Psoas muscle (tissue), 8 donors: ENCODE measurements at places on chromosomes 12 and 14. TPM values are rescaled to one million over a fixed set of nuclear protein-coding genes. Genes with fewer than 3 reads are reported as not detected.

Gene CD163
- 38.2 TPM for total RNA-seq

Gene TCL1B
- not detected for total RNA-seq

- no peak for DNase-seq
Observed at GRCh38 chr14:90676912-90677311, 139.3 kb downstream of the TTC7B start.

Gene RD3L
- not detected for total RNA-seq

DNA sequence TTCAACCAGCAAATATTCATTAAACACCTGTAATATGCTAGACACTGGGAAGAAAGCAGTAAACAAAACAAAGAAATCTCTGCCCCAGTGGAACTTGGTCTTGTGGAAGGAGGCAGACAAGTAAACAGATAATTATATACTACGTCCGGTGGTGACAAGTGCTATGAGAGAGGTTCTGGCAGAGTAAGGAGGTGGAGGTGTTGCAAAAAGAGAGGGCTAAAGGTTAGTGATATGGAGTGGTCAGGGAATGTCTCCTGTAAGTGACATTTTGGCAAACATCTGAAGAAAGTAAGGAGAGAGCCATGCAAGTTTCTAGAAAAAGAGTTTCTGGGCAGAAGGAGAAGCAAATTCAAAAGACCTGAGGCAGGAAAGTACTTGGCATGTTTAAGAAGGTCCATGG lies 73.4 kb downstream of the RIC8B start:
- DNase-seq: no peak

DNA sequence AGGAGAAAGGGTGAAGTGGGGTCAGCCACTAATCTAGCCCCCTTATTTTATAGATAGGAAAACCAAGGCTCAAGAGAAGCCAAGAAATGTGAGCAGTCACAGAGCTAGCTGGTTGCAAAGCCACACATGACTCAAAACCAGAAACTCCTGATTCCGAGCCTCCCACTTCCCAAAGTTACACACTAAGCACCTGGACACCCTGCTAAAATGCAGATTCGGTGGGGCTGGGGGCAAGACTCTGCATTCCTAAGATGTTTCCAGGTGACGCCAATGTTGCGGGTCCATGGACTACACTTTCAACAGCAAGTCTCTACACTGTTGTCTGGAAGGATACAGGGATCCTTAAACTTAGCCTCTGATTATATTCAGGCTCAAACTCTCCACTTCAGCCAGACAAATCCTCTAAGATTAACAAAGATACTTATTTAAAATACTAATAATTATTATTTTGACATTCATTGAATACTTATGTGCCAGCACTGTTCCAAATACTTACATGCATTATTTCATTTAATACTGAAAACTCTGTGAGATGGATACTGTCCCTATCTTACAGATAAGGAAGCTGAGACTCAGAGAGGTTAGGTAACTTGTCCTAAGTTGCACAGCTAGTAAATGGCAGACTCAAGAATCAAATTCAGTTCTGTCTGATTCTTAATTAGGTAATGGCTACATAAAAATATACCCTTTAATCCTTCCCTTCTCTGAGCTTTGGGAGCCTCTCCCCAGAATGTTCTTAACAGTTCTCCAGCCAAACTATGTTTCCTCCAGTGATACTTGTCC lies 81.4 kb downstream of the CRACR2A start:
- no peak for DNase-seq

- no peak for DNase-seq
Observed at GRCh38 chr14:49106741-49107667, 479.2 kb downstream of the RPS29 start.

- DNase-seq: no peak
Observed at GRCh38 chr14:68514608-68515194, 278.2 kb downstream of the ZFP36L1 start.

Gene POTEM
- total RNA-seq: not detected

DNA sequence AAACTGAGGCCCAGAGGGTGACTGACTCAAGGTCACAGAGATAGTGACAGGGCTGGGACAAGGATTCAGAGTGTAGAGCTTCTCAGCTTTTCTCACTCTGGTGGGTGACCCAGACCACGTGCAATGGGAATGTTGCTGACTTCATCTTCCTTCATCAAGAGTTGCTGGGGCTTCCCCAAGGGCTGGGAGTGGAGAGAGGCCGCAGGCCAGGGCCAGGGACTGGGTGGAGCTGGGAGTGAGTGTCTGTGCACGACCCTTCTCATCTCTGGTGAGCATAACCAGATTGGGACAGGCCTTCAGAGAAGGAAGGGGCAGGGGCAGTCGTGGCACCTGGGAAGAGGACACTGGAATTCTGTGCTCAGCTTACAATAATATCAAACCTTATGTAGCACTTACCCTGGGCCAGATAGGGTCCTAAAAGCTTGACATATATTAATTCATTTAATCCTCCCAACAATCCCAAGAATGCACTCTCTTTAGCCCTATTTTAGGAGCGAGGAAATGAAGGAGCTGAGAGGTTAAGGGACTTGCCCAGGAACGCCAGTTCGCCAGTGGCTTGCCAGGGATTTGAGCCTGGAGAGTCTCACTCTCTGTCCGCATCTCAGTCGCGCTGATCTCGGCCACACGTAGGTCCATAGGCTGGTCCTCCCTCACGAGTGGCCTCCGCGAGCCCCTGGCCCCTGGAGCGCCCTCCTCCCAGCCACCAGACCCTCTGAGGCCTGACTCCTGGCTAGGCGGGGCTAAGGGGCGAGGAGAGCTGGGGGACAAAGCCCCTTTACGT lies 15.8 kb downstream of the KRT18 start:
- DNase-seq: no peak

Gene RFX4
- total RNA-seq: 0.56 TPM

GRCh38 chr12:4564818-4565217 lies 2.8 kb downstream of the DYRK4 start:
- no peak for DNase-seq

Gene KRT80
- total RNA-seq: 4.7 TPM

- DNase-seq: no peak
Observed at GRCh38 chr12:105986779-105987684, 151.7 kb downstream of the NUAK1 start.

Gene TAS2R10
- not detected for total RNA-seq

Gene DTX1
- 0.75 TPM for total RNA-seq

DNA sequence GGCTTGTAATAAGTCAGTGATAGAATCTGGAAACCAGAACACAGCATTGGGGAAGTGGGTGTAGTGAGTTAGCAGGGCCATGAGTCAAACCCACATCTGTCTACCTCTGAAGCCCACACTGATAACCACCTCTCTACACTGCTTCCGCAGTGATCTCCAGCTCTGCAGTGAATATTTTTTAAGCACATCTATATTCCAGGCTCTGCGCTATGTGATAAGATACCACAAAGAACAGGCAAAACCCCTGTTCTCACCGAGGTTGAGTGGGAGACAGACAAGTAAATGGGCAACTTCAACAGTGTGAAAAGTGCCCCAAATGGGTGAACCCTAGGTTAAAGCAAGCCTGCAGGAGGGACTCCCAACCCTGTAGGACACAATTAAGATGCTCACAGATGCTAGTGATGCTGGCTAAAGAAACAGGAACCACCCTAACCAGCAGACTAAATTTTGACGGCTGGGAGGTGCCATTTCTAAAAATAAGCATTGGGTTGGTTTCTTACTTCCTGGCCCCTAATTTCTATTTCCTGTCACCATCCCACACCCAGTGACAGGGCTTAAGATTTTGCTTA lies 375.0 kb downstream of the DPF3 start:
- no peak for DNase-seq

DNA sequence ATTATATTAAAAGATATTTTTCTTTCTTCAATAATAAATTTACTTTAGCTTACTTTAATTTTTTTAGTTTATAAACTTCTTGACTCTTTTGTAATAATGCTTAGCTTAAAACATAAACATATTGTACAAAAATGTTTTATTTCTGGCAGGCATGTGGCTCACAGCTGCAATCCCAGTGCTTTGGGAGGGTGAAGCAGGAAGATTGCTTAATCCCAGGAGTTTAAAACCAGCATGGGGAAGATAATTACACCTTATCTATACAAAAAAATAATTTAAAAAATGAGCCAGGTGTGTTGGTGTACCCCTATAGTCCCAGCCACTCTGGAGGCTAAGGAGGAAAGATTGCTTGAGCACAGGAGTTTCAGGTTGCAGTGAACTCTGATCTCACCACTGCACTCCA lies 120.7 kb downstream of the GPHN start:
- DNase-seq: no peak

Gene NKX2-1
- not detected for total RNA-seq

Gene TRMT61A
- total RNA-seq: 6.5 TPM

GRCh38 chr14:101428409-101428808 lies 132.9 kb upstream of the DIO3 start:
- no peak for DNase-seq

DNA sequence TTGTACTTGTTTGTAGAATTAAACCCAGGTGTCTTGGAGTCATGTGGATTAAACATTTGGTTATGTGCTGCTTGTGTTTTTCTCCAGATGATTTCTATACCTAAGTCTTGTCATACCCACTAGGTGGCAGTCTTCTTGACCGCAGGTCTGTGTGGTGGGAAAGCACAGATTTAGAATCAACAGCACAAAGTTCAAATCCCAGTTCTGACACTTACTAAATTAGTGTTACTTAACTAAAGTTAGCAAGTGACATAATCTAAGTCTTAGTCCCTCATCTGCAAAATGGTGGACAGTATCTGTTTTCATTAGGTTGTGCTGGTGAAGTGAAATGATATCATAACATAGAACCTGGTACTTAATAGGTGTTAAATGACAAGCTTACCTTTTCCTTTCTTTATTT lies 151.0 kb upstream of the ARHGAP5 start:
- DNase-seq: no peak

Gene NELL2
- 0.34 TPM for total RNA-seq

- DNase-seq: no peak
Observed at GRCh38 chr14:90717916-90718315, 98.3 kb downstream of the TTC7B start.

- no peak for DNase-seq
Observed at GRCh38 chr12:56366948-56367347, 4.3 kb upstream of the APOF start.

Gene TSPAN8
- 4.1 TPM for total RNA-seq

Gene SCNN1A
- 0.40 TPM for total RNA-seq

DNA sequence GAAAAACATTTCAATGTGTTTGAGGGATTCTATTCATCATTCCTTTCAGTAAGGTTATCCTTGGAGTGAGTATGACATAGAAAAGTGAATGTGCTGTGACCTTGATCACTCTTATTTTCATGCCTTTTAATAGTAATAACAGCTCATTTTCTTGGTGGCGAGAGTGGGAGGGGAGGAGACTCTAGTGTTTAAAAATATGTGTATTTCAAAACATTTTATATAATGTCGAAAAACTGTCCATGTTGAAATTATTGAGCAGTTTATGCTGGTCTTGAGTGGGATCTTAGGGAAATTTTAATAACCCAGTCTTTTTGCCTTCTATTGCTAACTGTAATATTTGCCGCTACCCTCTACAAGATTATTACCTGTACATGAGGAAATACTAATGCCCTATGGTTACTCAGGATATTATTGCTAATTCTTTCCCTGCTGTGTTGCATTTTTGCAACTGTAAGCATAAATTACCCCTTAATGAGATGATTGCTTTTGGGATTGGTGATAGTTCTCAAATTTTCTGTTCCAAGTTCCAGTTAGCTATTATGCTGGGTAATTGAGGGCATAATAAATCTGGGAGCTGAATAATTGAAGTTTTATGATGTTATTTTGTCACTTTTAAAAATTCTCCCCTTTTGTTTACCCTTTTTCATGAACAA lies 21.9 kb downstream of the ATF7IP start:
- DNase-seq: no peak

- no peak for DNase-seq
Observed at GRCh38 chr12:2169489-2169888, 116.7 kb downstream of the CACNA1C start.

Gene KLRD1
- 0.59 TPM for total RNA-seq

DNA sequence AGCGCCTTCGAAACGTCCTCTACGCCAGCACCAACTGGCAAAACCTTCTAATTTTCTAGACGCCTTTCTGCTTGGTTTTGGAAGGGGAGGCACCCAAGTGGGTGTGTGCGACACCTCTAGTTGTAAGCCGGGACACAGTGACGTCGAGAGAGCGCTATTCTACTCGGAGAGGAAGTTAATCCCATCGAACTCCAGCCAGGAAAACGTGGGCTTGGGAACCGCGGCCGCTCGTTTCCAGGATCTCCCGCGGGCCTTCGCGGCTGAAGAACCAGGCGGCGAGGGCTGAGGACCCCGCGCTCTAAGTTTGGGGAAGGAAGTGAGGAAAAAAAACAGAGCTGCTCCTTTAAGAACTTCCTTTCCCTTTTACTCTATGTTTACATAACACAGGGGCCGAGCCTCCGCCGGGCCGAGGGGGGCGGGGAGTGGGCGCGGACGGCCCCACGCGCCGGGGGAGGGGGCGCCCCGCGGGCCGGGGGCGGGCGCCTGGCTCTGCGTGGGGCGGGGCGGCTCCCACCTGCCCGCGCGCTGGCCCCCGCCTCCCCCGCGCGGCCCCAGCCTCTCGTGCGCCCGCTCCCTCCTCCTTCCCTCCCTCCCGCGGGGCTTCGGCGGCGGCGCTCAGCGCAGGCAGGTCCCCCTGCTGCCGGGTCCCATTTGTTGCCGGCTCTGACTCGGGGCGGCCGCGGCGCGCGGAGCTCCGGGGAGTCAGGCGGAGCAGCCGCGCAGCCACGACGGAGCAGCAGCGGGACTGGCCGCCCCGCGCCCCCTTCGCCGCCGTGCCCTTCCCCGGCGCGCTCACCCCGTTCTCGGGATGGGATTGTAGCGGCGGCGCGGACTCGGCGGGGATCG lies at the start of gene PELI2:
Gene PELI2 (plus strand): TSS at position 647 of the 846 bp plus-strand sequence. CDS start 250 bp downstream, outside the sequence.
- peak; percentile 77 for DNase-seq

- DNase-seq: no peak
Observed at GRCh38 chr14:19878029-19878642, 3.2 kb downstream of the OR4K2 start.

- DNase-seq: no peak
Observed at GRCh38 chr14:50725761-50726160, 57.7 kb upstream of the SAV1 start.

- DNase-seq: no peak
Observed at GRCh38 chr12:131606218-131606901, 104.5 kb upstream of the SFSWAP start.

- DNase-seq: no peak
Observed at GRCh38 chr12:22541496-22542155, 2.7 kb downstream of the C2CD5 start.

GRCh38 chr14:102817942-102818940 lies 41.0 kb downstream of the TRAF3 start:
- no peak for DNase-seq

- DNase-seq: no peak
Observed at GRCh38 chr14:33754261-33754660, 196.6 kb downstream of the EGLN3 start.

Gene KRT78
- not detected for total RNA-seq
